ENCODE measurements at places on chromosomes 7 and 10. TPM values are rescaled to one million over a fixed set of nuclear protein-coding genes. Genes with fewer than 3 reads are reported as not detected.

Gene CELF2
- total RNA-seq = 22.9 TPM

Gene IKZF1
- total RNA-seq = 1.8 TPM

Gene ICA1
- total RNA-seq = 45.2 TPM

Gene TEX47
- not detected for total RNA-seq

Gene MRPS24
- total RNA-seq = 82.9 TPM

Gene FOXI2
- 1.1 TPM for total RNA-seq

Gene SYT15
- total RNA-seq = not detected

Gene MEOX2
- 2.1 TPM for total RNA-seq

Gene GLI3
- 17.0 TPM for total RNA-seq

Gene NYAP1
- 4.9 TPM for total RNA-seq

Gene SKIDA1
- 2.3 TPM for total RNA-seq

Gene ADAP1
- 4.3 TPM for total RNA-seq

Gene PRLHR
- not detected for total RNA-seq

DNA sequence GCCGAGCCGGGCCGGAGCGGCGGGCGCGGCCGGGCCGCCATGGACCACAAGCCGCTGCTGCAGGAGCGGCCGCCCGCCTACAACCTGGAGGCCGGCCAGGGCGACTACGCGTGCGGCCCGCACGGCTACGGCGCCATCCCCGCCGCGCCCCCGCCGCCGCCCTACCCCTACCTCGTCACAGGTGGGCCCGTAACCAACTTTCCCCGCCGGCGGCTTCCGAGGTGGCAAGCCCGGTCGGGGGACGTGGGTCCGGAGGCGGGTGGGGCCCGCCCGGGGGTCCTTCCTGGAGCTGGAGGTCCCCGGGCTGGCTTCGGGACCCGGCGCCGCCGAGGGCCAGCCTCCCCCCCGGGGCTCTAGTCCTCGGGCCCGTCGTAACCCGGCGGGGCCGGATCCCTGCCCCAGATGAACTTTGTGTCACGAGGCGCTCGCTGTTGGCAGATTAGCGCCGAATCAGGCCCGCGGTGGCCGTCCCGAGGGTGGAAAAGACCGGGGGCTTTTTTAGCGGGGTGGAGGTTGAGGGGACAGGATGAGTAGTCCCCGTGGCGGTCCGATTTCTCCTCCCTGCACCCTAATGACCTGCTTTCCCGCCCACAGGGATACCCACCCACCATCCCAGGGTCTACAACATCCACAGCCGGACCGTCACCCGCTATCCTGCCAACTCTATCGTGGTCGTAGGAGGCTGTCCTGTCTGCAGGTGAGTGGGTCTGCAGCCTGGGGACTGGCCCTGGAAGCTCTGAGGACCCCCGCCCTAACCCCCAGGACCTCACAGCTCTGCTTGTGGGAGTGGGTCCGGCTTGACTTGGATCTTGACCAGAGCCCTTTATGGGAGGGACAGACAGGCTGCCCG, 496 bp downstream of the BRI3 start:
- peak; percentile 43 for DNase-seq

DNA sequence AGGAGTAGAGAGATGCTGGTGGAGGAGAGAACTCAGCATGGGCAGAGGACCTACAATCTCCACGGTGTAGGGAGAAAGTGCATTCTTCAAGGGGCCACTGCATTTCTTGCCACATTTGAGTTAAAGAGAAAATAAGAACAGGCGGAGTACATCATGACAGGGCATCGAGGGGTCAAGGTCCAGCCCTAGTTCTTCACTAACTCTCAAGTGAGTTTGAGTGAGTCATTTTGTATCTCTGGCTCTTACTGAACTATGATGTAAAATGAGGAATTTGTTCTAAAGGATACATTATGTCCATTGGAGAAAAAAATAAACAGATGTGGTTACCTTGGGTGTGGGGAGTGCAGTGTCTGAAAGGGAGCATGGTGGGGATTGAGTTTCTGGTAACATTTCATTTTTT, 182.9 kb downstream of the XPNPEP1 start:
- DNase-seq = no peak

DNA sequence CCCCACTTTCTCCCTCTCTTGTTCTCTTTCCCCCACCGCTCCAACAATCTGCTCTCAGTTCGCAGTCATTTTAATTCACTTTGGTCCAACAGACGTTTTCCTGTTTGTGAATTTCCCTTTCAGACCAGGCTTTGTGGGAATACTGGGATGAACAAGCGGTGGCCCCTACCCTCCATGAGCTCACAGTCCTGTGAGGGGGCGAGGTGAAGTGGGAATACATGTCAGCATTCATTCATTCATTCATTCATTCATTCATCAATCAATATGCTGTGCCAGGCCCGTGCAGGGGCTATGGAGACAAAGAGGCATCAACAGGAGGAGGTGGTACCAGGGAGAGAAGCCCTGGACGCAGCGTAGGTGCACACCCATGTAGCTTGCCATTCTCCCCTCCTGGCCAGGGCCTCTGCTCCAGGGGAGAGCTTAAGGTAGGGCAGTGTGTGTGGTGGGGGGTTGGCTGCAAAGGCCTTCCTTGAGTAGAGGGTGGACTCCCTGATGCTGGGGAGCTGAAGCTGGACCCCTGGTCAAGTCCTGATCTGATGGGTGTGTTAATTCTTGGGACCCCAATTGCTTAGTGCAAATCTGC, 16.1 kb downstream of the PRF1 start:
- DNase-seq = no peak

DNA sequence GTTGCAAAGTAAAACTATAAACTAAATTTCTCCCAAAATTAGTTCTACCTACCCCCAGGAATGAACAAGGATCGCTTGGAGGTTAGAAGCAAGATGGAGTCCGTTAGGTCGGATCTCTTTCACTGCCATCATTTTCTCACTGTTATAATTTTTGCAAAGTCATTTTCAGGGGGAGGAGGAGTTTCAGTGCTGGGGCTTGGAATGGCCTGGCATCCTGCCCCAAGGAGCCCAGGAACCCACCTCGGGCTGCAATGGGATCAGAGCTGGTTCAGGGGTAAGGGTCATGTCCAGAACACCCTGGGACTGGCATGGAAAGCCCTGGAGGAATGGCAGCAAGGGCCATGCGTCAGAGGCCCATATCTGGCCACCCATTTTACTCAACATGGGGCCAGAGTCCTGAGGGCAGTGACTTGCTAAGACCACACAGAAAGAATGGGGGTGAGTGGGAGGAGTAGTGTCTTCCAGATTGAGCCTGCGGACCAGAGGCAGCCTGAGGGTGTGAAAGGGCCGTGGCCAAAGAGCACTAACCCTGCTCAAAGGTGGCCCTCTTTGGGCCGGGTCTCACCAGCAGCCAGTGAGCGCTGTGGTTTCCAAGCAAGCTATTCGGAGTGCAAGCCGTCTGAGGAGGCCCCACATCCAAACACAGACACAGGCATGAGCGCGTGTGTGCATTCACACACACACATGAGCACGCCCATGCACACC, 31.8 kb downstream of the GPRIN2 start:
- no peak for DNase-seq

- no peak for DNase-seq
Measured at GRCh38 chr7:143492799-143493739, 15.4 kb downstream of the TAS2R41 start.

GRCh38 chr7:31363496-31363895, 23.0 kb upstream of the NEUROD6 start:
- no peak for DNase-seq

- peak; percentile 39 for DNase-seq
Measured at GRCh38 chr7:70736715-70737460, 395.1 kb upstream of the GALNT17 start.

GRCh38 chr10:427761-428519, 261.5 kb downstream of the DIP2C start:
- no peak for DNase-seq

GRCh38 chr7:100827330-100828226, at the start of gene EPHB4:
Gene EPHB4 (minus strand): TSS chr7:100827523. CDS start chr7:100827030, 493 bp downstream.
- peak; percentile 98 for DNase-seq

GRCh38 chr10:132589681-132590080, 52.1 kb downstream of the INPP5A start:
- DNase-seq = no peak

- DNase-seq = no peak
Measured at GRCh38 chr10:117860135-117860534, 186.6 kb downstream of the RAB11FIP2 start.

DNA sequence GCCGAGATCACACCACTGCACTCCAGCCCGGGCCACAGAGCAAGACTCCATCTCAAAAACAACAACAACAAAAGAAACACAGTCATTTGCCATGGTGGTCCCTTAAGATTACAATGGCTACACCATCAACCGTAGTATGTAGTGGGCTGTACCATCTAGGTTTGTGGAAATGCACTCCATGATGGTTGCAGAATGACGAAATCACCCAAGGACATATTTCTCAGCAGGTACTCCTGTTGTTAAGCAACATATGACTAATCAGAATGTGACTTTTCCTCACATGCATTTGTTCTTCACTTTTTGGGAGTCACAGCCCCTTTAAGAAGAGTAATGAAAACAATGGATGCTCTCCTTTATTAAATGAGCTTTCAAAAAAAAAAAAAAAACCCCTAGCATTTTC, 11.0 kb downstream of the SVIL start:
- no peak for DNase-seq

DNA sequence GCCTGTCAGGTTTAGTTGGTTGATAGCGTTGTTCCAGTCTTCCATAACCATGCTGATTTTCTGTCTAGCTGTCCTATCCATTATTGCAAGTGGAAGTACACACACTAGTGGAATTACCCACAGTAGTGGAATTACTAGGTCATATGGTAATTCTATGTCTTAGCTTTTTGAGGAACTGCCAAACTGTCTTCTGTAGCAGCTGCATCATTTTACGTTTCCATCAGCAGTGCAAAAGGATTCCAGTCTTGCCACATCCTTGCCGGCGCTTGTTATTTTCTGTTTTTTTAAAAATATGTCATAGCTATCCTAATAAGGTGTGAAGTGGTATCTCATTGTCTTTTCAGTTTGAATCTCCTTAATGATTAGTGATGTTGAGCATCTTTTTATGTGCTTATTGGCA, 17.2 kb upstream of the RHBDD2 start:
- DNase-seq = no peak

- DNase-seq = no peak
Measured at GRCh38 chr7:99624484-99624883, 7.7 kb downstream of the ZSCAN25 start.

DNA sequence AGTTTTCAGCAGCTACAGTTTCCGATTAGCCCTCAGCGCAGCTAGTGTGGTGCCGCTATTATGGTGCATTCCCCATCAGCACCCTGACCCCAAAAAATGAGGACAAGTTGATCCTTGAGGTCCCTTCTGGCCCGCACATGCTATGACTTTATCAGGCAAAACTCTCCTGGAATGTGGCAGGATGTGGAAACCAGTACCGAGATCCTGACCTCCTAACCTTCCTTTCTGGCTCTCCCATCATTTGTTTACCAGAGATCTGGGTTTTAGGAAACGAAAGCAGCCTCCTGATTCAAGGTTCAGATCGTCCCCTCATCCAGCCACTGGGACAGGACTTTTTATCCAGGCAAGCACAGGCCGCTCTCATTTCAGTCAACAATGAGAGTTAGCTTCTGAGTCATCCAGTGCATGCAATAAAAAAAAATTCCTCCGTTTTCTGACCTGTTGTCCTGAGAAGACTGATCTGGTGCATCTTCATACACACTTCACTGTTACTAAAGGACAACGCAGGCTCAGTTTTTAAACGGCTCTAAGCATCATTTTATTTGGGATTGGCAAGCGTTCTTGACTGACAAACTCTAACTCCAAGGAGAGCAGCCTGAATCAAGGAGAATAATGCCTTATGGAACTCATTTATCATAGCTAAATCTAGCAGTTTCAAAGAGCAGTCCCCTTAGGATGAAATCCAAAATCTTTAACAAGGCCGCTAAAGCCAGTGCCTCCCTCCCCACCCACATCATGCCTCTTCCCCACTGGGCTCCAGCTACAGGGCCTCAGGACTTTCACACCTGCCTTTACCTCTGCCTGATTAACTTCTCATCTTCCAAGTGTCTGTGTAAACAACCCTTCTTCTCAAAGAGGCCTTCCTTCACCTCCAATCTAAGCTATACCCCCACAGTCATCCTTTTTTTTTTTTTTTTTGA, 17.1 kb downstream of the PDLIM1 start:
- DNase-seq = no peak

- peak; percentile 20 for DNase-seq
Measured at GRCh38 chr10:132335189-132336063, 3.4 kb downstream of the LRRC27 start.

DNA sequence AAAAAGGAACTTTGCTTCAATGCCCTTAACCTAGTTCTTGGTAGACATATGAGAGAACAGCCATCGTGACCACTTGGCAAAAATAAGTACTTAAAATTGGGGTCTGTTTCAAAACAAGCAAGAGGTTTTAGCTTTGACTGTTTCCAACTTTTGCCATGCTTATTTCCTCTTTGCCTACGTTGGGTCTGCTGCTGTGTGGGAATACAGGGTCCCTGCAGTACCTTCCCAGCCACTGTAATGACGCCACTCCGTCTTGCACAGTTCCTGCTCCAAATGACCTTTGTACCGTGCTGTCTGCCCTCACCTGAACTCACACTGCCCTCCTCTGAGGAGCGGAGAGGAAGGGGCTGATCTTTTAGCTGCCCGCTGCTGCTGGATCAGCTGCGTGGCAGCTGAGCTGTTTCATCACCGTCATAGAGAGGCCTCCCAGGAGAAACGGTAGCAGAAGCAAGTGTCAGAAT, 133.1 kb downstream of the MAPK8 start:
- DNase-seq = peak; percentile 16

- DNase-seq = no peak
Measured at GRCh38 chr10:46222364-46222935, 64.3 kb upstream of the ANTXRL start.

- DNase-seq = no peak
Measured at GRCh38 chr7:80255656-80256055, 121.0 kb downstream of the GNAI1 start.

Measured in GM23338 (cell line).